Fibroblast of skin of right quadriceps (primary cell): ENCODE measurements at places on chromosomes 5 and 9.
A peak's percentile ranks its signal among the peaks of the same experiment; 100 is the strongest.

DNA sequence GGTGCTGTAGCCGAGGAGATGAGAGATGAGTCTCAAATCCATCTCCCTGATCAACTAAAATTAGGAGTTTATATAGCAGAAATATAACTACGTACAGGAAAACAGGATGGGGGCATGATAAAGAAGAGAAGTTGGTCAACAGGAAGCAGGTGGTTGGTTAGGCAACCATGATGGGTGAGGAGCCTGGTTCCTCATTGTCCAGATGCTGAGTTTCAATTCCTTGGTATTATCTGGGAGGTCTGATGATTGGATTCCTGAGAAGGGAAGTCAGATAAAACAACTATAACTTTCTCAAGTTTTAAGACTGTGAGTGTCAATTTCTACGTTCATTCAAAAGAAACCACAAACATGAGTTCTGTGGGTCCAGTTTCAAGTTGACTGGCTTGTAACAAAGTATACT, 323.9 kb downstream of the MTRR start:
- DNase-seq, result no peak

DNA sequence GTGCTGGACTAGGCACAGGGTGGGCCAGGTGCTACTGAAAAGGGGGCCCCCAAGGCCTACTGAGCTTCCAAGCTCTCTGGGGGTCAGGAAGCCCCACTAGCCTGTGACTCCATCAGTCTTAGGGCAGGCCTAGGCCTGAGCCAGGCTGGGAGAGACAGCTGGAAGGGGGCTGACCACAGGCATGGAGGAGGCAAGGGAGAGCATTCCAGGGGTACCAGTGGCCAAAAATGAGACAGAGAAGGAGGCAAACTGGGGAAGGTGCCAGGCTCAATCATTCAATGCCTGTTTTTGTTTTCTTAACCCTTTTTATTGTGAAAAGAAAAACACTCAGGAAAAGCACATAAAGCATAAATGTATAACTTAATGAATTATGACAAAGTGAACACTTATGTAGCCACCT, 26.2 kb upstream of the TCF7 start:
- DNase-seq, result no peak

DNA sequence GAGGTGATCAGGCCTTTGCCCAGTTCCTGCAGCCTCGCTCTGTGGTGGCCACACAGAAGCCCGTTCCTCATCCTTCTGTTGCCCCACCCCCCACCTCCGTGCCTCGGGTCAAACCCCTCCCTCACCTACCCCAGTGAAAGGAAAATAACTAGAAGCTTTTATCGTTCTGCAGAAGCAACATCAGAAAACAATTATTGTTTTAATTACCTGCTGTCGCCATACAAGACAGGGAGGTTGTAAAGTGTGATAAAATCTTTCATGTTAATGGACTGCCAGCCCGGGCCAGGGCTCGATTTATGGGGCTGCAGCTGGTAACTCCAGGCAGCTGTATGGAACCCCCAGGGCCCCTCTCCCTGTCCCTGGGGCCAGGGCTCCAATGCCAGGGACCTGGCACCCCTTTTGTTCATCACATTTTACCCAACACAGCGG, 20.6 kb downstream of the UNC5A start:
- DNase-seq, result no peak

- DNase-seq, result peak; percentile 32
These were observed 8.4 kb upstream of the SETD9 start for GRCh38 chr5:56900858-56901578.

- no peak for DNase-seq
These were observed 91.3 kb upstream of the SLC25A48 start for GRCh38 chr5:135743181-135743580.

GRCh38 chr5:72508241-72509170, 1.3 kb upstream of the ZNF366 start:
- no peak for DNase-seq

DNA sequence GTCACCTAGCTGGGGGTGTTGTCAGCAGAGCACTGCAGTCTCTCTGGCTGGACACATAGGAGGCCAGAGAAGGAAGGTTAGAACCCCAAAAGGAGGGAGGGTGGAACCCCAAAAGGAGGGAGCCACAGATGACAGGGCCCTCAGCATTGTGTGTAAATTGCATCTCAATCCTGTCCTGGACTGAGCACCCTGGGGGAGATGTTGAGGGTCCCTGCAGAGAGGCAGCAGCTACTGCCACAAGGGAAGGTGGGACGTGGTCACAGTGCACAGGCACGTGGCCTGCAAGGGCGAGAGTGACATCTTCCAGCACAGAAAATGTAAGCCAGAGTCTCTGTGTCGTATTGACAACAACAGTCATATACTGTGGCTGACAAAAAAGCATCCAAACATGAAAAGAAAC, 36.5 kb upstream of the CEP72 start:
- no peak for DNase-seq

- DNase-seq, result no peak
These were observed 23.4 kb downstream of the PROP1 start for GRCh38 chr5:177972613-177973012.

DNA sequence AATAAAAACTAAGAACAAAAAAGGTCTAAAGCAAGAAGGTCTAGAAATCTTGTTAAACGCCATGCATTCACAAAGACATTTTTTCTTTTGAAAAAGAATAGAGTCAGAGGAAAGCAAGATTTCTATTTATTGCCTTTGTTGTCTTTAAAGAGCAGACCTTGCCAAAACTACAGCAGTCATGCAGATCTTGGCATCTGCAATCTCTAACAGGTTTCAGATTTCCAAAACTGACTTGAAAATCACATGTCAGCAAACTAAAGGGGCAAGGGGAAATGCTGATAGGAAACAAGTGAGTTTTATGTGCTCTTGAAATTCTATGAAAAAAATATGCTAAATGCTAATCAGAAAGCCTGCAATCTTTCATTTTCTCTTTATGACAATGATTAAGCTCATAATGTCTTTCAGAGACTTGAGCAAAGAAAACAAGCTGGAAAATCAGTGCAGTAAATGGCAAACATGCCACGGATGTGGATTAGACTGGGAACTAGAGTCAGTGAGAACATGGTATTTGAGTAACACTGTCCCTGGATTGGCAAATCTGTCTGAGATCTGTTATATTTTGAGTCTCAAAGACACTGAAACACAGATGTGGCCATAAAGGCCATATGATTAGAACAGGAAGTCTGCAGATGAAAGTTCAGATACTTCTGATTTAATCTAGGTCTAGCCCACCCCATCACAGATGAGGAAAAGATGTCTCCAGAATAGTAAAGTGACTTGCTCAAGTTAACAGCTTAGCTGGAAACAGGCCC, 361.4 kb upstream of the RPS23 start:
- peak; percentile 6 for DNase-seq

DNA sequence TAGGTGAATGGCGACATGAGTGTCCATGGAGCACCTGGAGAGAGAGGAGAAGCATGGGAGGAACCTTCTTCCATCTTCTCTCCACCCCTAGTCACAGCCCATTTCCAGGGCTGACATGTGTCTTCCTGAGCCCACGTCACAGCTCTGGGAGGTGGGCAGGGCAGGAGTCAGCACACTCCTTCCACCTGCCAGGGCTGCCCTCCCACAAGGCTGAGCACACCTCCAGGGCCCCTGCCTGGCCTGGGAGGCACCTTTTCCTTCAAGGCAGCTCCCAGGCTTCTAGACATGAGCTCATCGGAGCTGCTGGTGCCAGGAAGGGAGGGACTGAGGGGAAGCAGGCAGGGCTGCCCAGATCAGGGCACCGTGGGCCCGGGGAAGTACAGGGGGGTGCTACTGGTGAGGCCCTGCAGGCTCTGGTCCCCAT, 13.6 kb upstream of the SYNPO start:
- DNase-seq, result no peak

GRCh38 chr9:14941501-14942405, 31.5 kb upstream of the FREM1 start:
- DNase-seq, result peak; percentile 19

GRCh38 chr9:110050925-110051355, 157.0 kb downstream of the C9orf152 start:
- DNase-seq, result peak; percentile 95

- no peak for DNase-seq
These were observed 118.7 kb upstream of the ATP10B start for GRCh38 chr5:160970605-160971191.

DNA sequence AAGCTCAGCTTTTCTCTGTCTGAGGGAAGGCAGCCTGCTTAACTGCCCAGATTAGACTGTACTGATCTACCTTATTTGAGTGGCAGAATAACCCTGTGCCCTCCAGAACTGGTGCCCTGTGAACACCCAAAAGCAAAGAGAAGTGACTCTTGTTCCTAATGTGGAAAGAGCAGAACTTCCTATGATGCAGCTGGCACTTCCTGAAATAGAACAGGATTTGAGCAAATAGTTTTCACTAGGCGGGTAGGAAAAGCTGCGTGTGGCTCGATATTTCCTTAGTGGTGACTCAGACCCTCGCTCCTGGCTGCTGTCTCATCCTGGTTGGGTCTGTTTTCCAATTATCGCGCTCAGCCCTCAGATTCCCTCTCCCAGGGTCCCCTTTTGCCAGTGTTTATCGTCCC, 89.9 kb downstream of the SH3TC2 start:
- DNase-seq, result peak; percentile 87

DNA sequence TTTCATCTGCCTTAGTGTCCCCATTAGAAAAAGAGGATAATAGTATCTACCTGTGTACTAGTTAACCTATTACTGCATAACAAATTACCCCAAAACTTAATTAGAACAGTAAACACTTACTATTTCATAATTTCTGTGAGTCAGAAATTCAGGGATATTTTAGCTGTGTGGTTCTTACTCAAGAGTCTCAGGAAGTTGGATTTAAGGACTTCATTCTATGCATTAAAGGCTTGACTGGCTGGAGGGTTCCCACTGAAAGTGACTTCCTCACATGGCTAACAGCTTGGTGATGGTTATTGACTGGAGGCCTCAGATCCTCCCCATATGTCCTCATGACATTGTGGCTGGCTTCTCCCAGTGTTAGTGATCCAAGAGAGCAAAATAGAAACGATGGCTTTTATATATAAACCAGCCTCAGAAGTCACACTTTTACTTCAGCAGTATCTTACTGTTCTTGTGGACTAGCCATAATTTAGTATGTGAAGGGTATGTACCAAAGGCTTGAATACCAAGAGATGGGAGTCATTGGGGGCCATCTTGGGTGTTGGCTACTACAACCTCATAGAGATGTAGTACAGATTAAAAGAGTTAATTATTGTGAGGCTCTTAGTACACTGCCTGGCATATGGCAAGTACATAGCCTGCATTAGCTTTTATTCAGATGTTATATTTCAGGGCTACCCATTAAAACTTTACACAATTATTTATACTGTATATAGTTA, 9.9 kb downstream of the RAD23B start:
- no peak for DNase-seq

DNA sequence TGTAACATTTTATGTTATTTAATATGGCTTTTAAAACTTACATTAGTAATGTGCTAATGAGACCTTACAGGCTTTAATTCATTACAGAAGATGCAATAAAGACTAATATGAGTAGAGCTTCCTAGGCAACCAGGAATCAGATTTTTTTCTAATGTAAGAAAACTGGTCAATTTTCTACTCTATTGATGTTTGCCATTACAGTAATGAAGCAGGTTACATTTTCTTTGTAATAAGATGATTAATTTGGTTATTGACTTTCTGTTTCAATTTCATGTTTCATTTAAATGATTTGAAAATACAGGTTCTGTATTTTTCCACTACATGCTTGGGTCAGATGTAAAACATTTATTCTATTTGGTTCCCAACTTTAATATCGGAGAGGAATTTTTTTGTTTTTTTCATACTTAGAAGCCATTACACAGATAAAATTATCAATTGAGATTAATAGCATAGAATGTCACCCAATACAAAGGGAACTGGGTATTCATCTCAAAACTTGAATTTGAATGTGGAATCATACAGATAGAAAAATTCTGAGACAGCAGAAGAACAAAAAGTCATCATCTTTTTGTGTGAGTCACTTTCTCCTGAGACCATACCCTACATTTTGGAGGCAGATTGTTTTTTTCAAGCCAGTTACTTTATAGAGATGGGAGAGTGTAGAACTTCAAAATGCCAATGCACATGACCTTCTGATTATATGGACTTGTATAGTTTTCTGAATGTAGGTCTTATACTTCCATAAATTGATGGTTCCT, 133.6 kb upstream of the HMHB1 start:
- DNase-seq, result no peak

DNA sequence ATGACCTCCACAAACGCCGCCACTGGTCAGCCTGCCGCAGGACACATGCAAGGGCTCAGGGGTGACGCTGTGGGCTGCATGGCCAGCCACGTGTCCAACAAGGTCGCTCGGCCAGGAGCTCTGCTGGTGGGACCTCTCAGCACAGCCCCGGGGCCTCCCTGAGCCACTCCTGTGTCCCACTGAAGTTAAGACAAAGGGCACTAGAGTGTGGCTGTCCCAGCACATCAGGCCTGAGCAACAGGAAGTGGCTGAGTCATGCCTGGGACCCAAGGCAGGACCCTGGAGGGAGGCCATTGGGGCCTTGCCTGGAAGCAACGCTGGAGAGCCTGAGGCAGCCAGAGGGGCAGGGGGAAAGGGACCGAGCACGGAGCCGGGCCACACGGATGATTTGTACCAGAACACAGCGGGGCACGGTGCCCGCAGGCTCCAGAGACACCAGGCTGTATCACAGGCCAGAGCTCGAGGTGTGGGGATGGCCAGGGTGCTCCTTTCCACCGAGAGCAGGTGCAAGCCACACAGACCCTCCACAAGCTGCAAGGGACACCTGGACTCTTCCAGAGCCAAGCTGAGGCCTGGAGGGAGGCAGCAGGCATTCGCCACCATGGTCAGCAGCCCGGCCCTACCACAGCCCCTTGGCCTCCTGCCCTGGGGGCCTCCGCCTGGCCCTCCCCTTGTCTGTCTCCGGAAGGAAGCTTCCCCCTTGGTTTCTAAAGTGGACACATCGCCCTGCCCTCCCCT, 6.5 kb upstream of the TMEM210 start:
- no peak for DNase-seq

DNA sequence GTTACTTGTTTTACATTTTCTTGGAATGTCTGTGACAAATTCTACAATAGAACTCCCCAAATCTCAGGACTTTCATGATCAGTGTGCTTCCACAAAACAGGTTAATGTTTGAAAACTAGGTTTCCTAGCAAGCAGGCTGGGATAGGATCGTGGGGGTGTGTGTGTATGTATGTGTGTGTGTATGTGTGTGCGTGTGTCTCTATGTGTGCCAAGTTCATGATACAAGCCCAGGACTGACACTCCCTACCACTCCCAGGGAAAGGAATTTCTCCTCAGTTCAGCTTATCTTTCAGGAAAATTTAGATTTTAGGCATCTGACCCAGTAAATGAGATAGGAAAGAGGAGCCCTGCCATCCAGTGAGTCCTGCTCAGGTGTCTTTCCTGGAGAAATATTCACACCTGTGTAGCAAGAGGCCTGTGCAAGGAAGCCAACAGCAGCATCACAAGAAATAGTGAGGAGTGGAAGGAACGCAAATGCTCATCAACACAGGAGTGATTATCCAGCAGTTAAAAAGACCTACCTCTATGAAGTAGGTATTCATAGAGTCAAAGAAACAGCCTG, 13.8 kb upstream of the ABLIM3 start:
- no peak for DNase-seq
